ENCODE measurements at places on chromosomes 7 and 10. TPM values are rescaled to one million over a fixed set of nuclear protein-coding genes. Genes with fewer than 3 reads are reported as not detected.

DNA sequence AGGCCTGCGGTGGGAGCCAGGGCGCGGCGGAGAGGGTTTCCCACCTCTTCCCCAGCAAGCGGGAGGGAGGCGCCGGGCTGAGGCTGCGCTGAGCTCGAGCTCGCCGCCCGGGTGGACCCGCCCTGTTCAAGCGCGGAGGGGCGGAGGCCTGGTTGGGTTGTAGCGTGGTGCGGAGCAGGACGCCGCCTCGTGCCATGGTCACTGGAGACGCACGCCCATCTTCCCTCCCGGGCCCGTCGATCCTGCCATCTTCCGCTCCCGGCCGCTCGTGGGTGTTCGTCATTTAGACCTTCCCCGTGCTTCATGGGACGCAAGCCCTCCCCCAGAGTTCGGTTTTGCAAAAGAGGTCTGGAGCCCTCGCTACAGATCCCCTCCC, 9.3 kb upstream of the EN2 start:
- DNase-seq = no peak

DNA sequence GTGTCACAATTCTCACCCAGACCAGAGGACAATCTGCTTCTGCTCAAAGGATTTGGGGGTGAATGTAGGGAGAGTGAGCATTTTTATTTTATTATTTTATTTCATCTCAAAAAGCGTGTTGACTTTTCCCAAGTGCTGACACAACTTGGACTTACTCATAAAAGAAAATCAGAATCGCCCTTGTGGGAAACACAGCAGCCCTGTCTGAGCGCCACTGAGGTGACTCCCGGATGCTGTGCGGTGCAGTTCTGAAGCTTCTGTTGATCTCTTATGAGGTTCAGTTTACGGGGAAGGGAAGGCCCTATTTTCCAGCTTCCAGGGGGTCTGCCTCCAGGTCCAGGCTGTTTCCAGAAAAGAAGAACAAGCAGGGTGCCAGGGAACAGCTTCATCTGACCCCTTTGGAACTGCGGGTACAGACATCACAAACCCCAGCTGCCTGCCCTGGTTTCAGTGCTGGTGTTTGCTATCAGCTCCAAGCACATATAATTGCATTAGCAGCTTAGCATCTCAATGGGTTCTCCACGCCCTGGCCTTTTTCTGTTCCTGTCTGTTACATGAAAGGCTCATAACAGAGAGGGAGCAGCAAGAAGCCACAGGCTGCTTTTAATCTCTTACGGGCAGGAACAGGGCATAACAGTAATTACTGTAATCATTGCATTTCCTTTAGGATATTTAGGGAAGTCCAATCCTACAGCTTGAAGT, 52.4 kb downstream of the PARP12 start:
- DNase-seq = no peak

DNA sequence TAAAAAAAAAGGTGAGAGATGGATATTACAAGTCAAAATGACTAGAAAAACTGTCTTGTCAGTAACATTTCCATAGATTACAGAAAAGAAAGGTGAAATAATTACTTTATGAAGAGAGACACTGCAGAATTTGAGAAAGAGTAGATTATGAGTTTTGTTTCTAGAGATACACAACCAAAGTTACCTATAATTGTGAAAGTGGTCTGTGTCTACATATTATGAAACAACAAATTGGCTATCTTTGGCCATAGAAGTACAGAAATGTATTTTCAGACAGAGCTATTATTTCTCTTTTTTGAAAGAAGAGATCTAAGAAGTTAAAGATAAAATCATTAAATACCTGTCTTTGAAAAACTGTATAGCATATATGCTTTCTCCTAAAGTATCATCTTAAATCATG, 30.1 kb downstream of the KCND2 start:
- DNase-seq = no peak

GRCh38 chr7:80226629-80227028, 92.0 kb downstream of the GNAI1 start:
- DNase-seq = no peak

PLAU gene
- 11.4 TPM for total RNA-seq

A1CF gene
- 38.9 TPM for total RNA-seq

GTPBP10 gene
- 28.6 TPM for total RNA-seq

ZNF425 gene
- total RNA-seq = 0.96 TPM

All from colonic mucosa (tissue), 4 donors.